ENCODE measurements at places on chromosomes 11 and 22. TPM values are rescaled to one million over a fixed set of nuclear protein-coding genes. Genes with fewer than 3 reads are reported as not detected.

DNA sequence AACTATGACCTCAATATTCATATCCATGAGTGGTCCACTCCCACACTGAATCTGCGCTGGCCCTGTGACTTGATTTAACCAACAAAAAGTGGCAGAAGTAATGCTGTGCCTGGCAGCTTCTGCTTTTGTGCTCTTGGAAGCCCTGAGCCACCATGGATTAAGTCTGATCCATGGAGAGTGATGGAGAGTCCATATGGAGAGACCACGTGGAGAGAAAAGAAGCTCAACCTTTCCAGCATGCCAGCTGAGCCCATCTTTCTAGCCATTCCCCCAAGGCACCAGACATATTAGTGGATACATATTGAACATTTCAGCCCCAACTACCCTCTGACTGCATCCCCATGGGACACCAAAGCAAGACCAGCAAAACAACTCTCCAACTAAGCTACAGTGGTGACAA lies 16.0 kb downstream of the LRRC55 start:
- H3K27ac ChIP-seq = no peak overlapping the region
- H3K36me3 ChIP-seq = no peaks in the 10 kb centered on the region
- no peak for DNase-seq
- no peaks in the 10 kb centered on the region for H3K4me1 ChIP-seq
- no peak overlapping the region for H3K4me3 ChIP-seq
- H3K27me3 ChIP-seq = no peaks in the 10 kb centered on the region

DNA sequence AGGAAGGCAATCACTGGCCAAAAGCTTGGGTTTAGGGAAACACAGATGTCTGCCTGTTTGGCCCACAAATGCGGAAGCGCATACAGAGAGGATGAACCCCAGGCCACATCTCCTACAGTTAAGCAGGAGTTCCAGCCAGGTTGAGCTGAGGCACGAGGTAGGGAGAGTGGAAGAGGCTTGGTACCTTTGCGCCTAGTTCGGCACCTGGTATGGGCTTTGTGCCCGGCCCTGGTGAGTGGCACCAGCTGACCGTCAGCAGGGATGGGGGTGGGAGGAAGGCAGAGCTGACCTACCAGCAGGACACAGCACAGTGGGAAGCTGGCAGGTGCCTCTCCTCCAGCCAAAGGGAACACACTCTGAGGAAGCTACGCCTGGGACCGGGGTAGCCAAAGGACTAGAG lies 57.6 kb downstream of the KCNC1 start:
- DNase-seq = no peak
- peaks cover 2% of the 10 kb centered on the region for H3K36me3 ChIP-seq
- no peaks in the 10 kb centered on the region for H3K4me1 ChIP-seq
- H3K4me3 ChIP-seq = no peak overlapping the region
- H3K27me3 ChIP-seq = no peaks in the 10 kb centered on the region

GRCh38 chr11:121441521-121441920 lies 10.6 kb upstream of the SORL1 start:
- no peak overlapping the region for H3K27ac ChIP-seq
- no peak overlapping the region for H3K4me3 ChIP-seq
- H3K36me3 ChIP-seq = peaks cover 1% of the 10 kb centered on the region
- DNase-seq = no peak

DNA sequence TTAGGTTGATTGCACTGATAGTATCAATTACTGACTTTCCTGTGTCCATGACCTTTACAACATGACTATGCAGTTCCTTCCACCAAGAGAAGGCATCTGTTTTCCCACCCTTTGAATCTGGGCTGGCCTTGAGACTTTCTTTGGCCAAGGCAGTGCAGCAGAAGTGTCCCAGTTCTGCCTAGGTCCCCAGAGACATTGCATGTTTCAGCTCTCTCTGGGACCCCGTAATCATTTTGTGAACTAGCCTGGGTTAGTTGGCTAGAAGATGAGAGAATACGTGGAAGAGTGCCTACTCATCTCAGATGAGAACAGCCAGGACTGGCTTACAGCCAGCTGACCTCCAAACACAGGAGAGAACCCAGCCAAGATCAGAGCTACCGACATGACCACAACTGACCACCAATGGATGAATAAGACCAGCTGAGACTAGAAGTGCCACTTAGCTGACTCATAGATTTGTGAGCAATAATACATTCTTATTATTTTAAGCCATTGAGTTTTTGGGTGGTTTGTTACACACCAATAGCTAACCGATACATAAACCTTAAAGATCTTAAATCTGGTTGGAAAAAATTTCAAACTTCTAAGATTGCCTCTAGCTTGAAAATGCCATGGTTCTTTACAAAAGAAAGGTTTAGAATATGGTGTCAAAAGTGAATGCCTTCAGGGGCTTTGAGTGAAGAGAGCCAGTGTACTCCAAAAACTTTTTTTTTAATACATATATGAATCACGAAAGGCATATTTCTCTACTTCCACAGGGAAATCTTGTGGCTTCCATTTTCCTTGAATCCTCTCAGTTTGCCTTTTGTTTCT lies 145.2 kb downstream of the FBXO7 start:
- H3K4me3 ChIP-seq = no peak overlapping the region
- no peak for DNase-seq

DNA sequence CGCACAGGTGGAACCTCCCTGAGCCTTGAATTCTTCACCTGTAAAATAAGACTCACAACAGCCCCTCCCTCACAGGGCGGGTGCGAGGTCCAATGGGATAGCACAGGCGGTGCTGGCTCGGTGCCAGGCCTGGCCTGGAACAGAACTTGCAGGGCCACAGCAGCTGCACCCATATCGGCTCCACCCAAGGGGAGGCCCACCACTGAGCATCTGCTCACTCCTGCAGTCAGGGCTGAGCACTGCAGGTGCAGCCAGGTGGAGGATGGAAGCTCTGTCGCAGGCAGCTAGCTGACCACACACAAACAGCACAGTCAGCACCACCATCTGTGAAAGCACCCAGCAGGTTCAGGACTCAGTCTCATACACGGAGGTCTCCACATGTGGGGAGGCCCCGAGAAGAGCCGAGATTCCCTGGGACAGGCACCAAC lies 19.6 kb downstream of the VPS37C start:
- H3K4me3 ChIP-seq = no peak overlapping the region
- no peak overlapping the region for H3K27ac ChIP-seq
- DNase-seq = no peak
- no peaks in the 10 kb centered on the region for H3K27me3 ChIP-seq

GRCh38 chr22:46573781-46574437 lies 36.5 kb upstream of the CELSR1 start:
- H3K27me3 ChIP-seq = no peaks in the 10 kb centered on the region
- no peak overlapping the region for H3K4me3 ChIP-seq
- no peak overlapping the region for H3K27ac ChIP-seq
- peaks cover 15% of the 10 kb centered on the region for H3K4me1 ChIP-seq
- no peak for DNase-seq

DNA sequence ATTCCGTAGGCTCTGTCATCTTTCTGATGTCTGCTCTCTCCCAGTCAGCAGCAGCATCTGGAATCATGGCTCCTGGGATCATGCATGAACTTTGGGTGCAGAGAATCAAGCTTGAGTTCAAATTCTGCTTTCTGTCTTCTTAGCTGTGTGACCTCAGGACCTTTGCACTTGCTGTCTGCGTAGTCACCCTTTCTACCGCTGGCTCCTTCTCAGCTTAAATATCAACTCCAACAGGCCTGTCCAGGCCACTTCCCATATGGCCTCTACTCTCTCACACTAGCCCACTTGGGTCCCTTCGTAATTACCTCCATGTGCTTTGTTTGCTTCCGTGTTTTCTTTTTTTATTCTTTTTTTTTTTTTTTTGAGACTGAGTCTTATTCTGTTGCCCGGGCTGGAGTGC lies 4.6 kb upstream of the GGA1 start:
- H3K4me1 ChIP-seq = peaks cover 42% of the 10 kb centered on the region
- no peaks in the 10 kb centered on the region for H3K27me3 ChIP-seq
- no peak overlapping the region for H3K4me3 ChIP-seq

DNA sequence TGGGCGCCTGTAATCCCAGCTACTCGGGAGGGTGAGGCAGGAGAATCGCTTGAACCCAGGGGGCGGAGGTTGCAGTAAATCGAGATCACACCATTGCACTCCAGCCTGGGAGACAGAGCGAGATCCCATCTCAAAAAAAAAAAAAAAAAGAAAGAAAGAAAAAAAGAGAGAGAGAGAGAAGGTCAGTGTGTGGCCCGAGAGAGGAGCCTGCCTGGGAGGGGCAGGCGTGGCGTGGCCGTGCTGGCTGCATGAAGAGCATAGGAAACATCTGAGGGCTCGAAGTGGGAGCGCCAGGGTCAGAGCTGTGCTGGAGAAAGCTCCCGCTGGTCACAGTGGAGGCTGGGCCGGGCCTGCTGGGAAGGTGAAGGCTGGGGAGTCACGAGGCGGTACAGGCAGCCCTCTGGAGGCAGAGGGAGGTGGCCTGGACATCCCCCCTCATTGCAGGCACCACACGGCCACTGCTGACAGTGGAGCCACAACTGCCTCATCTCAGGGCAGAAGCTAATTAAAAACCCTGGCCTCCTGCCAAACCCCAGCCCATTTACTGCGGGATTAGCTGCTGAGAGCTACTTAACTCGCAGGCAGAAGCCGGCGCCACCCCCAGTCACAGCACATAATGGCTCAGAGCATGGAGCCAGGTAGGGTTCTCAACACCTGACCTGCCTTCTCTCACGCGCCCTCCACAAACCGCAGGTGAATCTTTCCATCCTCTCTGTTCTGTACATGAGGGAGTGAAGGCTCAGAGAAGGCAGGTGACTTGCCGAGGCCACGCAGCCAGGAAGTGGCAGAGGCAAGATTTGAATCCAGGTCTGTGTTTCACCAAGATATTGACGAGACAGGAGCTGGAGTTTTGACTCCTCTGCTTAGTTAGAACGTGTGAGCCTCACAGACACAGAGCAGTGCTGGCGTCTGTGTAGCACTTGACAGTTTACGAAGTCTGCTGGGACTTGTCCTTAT lies 32.6 kb downstream of the NFAM1 start:
- H3K27me3 ChIP-seq = no peaks in the 10 kb centered on the region
- H3K36me3 ChIP-seq = no peaks in the 10 kb centered on the region
- H3K4me3 ChIP-seq = no peak overlapping the region
- DNase-seq = no peak

DNA sequence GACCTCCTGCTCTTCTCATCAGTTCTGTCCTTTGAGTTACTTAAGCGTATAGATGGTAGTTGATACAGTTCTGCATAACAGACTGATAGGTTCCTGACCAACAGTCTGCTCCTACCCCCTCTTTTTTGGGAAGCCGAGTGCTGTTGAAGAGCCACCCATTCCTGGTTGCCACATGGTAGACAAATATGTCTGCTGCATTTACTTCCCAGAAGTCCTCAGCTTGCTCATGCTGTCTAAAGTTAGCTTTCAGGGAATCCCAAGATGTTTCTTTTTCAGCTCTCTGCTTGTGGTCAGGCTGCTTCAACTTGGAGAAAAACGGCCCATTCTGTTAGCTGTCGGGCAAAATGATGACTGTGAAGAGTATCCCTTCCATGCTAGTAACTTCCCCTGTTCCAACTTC lies 48.7 kb downstream of the C22orf31 start:
- H3K4me3 ChIP-seq = no peak overlapping the region
- no peak overlapping the region for H3K27ac ChIP-seq
- no peaks in the 10 kb centered on the region for H3K36me3 ChIP-seq

DNA sequence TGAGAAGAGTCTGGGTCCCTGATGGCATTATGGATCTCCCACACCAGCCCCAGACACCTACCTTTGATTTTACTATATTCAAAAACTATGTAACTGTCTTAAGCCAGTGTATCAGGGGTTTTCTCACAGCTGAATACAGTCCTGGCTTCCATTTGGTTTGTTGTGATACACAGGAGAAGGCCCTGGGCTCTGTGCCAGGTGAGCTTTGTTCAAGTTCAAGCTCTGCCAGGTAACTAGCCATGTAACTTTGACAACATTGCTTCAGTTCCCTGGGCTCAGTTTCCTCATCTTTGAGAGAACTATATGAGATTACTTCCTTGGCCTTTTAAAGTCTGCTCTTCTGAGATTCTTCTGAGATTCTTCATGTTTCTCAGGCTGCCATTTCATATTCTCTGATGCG lies 327.5 kb upstream of the TENM4 start:
- H3K27me3 ChIP-seq = no peaks in the 10 kb centered on the region
- DNase-seq = no peak
- H3K4me1 ChIP-seq = no peaks in the 10 kb centered on the region
- no peak overlapping the region for H3K4me3 ChIP-seq
- no peaks in the 10 kb centered on the region for H3K36me3 ChIP-seq

DNA sequence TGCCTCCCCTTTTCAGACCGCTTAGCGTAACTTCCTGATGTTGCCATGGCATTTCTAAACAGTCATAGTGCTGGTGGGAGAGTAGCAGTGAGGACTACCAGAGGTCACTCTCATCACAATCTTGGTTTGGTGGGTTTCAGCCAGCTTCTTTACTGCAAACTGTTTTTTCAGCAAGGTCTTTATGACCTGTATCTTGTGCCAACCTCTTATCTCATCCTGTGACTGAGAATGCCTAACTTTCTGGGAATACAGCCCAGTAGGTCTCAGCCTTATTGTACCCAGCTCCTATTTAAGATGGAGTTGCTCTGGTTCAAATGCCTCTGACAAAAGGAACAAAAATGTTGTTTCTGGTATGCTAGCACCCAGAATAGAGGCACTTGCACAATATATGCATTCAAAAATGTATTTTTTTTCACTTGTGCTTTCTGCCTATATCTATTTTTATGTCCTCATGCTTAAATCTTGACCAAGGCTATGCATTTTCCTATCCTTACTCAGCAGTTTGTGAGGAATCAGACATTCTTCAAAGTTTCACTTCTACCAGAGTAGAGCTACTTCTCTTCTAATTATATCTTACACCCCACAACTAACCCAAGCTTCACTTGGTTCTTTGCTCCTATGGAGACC lies 16.1 kb upstream of the OR51M1 start:
- H3K36me3 ChIP-seq = no peaks in the 10 kb centered on the region
- peaks cover 9% of the 10 kb centered on the region for H3K27me3 ChIP-seq
- H3K4me3 ChIP-seq = no peak overlapping the region
- H3K4me1 ChIP-seq = no peaks in the 10 kb centered on the region
- no peak for DNase-seq

GRCh38 chr11:79661373-79661772 lies 220.5 kb upstream of the TENM4 start:
- H3K36me3 ChIP-seq = no peaks in the 10 kb centered on the region
- no peak for DNase-seq
- H3K27ac ChIP-seq = no peak overlapping the region
- H3K27me3 ChIP-seq = no peaks in the 10 kb centered on the region
- no peaks in the 10 kb centered on the region for H3K4me1 ChIP-seq

DNA sequence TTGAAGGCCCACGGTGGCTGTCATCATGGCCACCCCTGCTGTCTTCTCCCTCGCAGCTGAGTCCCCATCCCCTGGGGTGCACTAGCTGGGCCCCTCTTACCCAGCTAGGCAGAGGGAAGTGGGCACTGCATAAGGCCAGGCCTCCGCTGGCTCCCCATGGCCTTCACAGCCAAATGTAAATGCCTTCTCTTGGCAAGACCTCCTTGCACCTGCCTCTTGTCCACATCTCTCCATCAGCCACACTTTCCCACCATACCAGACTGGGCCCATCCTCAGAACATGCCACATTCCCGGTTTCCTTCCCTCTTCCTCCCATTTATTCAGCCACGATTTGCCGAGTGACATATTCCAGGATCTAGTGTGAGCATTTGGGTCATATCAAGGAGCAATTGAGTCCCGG lies 49.7 kb downstream of the NECTIN1 start:
- H3K4me3 ChIP-seq = no peak overlapping the region
- no peak for DNase-seq
- H3K27me3 ChIP-seq = no peaks in the 10 kb centered on the region
- no peaks in the 10 kb centered on the region for H3K36me3 ChIP-seq
- no peak overlapping the region for H3K27ac ChIP-seq

- no peaks in the 10 kb centered on the region for H3K4me1 ChIP-seq
- H3K27me3 ChIP-seq = peaks cover 1% of the 10 kb centered on the region
- no peak for DNase-seq
- no peak overlapping the region for H3K4me3 ChIP-seq
- H3K36me3 ChIP-seq = no peaks in the 10 kb centered on the region
Measured at GRCh38 chr22:44648821-44649565, 53.0 kb upstream of the PRR5 start.

The IFITM10 gene
- total RNA-seq = 0.29 TPM
